ENCODE measurements at places on chromosomes 5 and 9.

DNA sequence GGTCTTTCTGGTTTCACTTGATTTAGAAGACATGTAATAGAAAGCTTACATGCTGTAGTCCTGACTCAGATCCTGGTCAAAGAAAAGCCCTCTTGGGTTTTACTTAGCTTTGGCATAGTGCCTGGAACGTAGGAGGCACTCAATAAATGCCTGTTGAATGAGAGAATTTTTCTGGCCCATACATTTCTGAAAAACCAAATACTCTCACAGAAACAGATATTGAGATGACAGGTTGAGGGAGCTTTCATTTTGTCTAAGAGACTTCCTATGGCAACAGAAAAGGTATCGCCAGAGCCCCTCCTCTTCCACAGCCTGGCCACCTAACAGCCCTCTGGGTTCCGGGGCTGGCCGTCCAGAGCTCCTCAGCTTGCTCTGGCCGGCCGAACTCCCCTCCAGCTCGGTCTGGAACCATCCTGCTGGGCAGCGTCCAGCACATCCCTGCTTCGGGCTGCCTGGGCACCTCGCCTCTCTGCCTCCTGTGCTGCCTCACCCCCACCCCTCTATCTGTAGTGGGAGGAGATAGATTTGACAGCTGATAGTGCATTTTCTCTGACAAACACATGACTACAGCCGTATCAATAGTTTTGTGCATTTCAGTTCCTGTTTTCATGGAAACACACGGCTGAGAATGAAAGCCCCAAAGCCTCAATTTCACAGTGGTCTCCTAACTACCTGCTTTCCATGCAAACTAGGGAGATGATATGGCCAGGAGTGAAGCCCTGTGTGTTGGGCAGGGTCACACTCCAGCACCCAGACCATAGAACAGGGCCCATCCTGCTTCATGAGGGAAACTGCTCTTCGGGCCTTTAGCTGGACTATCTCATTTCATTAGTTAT is 1.1 kb downstream of the IL4 start:
- no peak for DNase-seq

- DNase-seq, result no peak
Observed at GRCh38 chr5:163659568-163659902, 154.1 kb downstream of the MAT2B start.

GRCh38 chr5:74055486-74056106 is 429.6 kb downstream of the ARHGEF28 start:
- DNase-seq, result no peak

- DNase-seq, result no peak
Observed at GRCh38 chr5:50984640-50985039, 318.2 kb downstream of the PARP8 start.

DNA sequence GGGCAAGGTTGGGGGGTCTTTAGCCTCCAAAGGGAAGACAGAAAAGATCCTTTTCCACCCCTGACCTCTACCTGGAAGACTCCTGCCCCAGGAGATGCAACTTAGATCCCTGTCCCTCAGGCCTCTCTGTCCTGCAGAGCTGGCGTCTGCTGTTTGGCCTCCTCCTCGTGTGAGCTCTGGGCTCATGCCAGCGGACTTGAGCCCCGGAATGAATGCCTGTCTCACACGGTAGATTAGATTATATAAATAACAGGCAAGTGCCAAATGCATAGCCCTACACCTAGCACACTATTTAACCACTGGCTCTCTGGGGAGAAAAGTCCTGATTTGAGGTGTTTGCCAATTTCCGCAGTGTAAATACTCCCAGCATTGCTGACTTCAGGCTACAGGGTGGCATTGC is 1.4 kb upstream of the WNK2 start:
- no peak for DNase-seq

DNA sequence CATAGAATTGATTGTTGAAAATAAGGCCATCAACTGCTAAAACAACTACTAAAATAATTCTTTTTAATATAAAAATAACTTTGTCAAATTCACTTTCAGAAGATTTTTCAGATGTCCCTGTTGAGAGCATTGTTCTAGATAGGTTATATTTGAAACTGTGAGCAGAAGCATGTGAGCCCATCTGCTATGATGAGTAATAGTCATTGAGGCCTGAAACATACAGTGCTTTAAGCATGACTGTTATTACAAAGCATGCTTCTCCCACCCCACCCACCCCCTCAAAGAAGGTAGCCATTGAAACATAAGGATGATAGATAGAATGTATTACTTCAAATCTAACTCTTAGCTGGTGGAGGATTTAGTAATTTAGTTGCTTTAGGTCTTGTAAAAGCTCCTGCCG is 86.0 kb downstream of the UHRF2 start:
- DNase-seq, result no peak

- no peak for DNase-seq
Observed at GRCh38 chr9:111151537-111151936, 113.3 kb upstream of the LPAR1 start.

GRCh38 chr9:93116072-93116961 is 17.7 kb downstream of the NINJ1 start:
- DNase-seq, result no peak

- no peak for DNase-seq
Observed at GRCh38 chr9:84397151-84397728, 56.7 kb upstream of the SLC28A3 start.

DNA sequence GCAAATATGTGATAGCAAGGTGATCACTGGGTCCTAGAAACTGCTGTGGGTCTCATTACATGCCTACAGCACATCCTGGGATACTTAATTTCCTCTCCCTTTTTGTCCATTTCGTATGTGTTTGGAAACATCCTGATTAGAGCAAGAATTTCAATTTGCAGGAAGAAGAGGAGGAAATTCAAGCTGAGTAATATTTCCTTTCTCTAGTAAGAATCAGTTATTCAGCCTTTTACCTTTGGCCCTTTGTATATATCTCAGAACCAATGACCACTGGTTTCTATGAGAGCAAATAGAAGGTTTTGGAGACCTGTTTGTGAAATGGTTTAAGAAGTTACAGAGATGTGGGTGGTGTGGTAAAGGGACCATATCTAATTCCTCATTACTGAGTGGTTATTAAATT is 171.6 kb downstream of the RMI1 start:
- no peak for DNase-seq

GRCh38 chr5:448766-449090 is 5.8 kb downstream of the EXOC3 start:
- no peak for DNase-seq

DNA sequence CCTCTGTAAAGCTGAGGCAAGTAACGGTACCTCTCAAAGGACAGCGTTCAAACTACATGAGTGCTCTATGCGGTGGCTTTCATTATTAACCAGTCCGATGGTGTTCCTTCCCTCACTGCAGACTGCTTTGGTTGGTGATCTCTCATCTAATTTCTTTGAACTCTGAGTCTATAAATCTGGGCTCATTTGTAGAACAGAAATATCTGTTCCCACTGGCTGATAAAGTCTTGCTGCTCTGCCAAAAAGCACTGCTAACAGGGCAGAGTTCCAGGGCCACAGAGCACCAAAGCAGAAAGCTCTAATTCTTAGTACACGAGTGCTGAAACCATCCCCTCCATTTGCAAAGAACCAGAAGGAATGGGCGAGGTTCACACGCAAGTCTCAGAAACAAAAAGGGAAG is 81.9 kb downstream of the MED27 start:
- DNase-seq, result no peak

DNA sequence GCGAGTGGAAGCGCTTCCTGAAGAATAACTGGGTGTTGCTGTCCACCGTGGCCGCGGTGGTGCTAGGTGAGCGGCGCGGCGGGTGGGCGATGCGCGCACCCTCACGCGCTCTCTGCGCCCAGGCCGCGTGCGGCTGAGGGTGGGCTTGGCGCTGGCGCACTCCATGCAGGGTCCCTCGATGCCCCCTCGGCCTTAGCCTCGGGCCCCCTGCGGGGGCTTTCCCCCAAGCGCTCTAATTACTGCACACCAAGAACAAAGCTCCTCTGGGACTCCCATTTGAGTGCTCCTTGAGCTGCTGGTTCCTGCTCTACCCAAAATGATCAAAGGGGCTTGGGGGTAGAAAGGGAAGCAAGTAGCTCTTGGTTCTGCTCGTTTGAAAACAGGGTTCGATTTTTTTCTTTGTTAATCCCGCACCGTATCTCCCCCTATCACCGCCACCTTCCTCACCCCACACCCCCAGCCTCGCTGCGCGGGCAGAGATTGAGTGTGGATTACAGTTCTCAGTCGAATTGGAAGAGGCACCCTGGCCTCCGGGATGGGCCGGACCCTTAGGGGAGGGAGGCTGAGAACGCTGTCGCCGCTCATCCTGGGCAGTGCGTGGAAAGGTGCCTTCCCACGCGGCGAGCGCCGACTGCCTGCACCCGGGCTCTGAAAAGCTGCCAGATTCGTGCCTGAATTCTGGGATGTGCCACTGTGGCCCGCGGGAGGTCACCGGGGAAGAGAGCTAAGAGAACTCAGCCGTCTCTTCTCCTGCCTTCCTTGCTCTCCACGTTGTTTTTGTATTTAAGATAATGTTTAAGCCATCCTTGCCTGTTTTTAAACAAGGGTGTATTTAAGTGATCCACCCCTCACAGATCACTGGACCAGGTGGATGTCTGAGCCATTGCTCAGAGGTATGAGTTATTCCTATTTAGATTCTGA is 697 bp downstream of the SLC1A1 start:
- no peak for DNase-seq

DNA sequence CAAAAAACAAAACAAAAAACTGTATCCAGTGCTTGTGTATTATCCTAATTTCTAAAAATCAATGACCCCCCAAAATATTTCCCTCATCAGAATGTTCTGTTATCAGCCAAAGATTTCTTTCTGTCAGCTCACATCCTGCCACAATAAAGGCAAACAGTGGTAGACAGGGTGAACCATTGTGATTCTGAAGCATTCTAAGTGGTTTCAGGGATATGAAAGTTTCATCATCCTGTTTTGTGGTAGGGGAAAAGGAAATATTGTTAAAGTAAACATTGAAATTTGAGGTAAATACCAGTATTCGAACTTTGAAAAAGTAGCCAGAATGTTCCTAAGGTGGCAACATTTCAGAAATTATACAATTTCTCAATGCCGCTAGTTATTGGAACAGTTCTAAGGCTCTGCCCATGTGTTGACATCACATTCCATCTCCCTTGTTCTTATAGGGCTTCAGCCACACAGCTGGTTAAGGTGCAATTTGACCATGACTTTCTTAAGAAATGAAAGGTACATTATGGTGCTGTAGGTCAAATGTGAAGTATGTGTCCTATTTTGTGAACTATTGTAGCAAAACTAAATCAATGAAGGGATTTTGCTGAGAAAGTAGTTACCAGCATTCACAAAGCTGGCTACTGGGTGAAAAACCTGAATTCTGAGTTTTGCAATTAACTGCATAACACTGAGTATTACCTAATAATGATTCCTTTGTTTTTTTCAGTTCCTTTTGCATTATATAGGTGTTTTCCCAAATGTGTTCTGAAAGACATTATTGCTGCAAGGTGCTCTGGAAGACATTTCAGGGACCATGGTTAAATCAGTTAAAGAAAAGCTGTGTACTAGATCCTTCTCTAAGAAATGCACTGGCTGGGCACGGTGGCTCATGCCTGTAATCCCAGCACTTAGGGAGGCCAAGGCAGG is 107.6 kb upstream of the RASGRF2 start:
- DNase-seq, result no peak

- no peak for DNase-seq
Observed at GRCh38 chr9:123368023-123368422, 12.0 kb downstream of the CRB2 start.

- no peak for DNase-seq
Observed at GRCh38 chr5:14674983-14675854, 10.7 kb downstream of the OTULIN start.

- DNase-seq, result no peak
Observed at GRCh38 chr5:40497573-40497972, 182.1 kb upstream of the PTGER4 start.

DNA sequence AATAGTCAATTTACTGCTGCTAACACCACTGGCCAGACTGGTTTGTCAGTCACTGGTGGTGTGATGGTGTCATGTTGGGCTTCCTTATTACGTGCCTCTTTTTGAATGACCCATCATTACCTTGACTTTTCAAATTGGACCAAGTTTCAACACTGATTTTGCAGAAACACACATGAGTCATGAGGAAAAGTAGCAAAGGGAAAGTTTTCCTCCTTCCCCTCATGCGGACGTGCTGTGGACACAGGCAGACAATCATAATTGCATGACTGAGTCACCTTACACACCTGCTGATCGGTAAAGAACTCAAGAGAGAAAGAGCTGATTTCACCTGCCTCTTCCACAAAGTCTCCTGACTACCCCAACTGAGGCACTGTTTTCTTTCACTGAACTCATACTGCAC is 324.5 kb downstream of the ARRDC3 start:
- DNase-seq, result no peak

DNA sequence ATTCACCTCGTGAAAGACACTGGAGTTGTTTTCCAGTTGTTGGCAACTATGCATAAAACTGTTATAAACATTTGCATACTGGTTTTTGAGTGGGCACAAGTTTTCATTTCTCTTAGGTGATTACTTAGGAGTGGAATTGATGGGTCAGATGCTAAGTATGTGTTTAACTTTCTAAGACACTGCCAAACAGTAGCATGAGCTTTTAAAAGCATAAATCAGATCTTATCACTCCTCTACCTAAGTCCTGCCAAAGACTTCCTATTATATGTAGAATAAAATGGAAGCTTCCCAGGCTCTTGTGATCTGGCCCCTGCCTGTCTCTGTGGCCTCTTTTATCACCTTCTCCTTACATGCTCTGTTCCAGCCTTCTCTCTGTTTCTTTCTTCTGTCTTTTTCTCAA is 72.6 kb downstream of the SH3RF2 start:
- DNase-seq, result no peak

GRCh38 chr5:21688655-21689054 is 1164.5 kb downstream of the CDH12 start:
- no peak for DNase-seq

DNA sequence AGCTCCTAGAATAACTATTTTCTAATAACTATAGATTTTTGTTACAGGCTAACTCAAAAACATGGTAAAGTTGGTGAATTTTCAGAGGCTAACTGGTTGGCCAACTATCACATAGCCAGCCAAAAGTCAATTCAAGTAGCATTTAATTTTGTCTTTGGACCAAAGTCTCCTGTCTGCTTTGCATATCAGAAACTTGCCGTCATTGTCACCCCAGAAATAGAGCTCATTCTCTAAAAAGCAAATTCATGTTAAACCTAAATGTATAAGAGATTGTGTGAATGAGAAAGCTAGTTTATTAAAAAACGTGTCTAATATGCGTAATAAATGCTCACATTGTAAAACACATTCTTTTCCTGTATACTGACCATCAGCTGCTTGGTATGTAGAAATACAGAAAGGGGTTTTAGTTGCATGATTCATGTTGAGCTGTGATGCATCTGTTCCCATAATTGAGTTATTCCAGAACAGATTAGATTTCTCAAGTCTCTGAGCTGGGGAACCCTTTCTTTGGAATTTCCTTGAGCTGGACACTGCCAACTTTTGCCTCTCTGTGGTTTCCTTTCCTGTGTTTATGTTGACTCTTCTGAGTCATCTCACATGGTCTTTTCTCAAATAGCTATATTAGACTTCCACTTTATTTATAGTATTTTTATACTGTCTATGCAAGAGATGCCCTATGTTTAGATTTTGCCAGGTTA is 7.3 kb downstream of the SRFBP1 start:
- no peak for DNase-seq

GRCh38 chr5:151661968-151662732 is 24.6 kb downstream of the SPARC start:
- no peak for DNase-seq

- no peak for DNase-seq
Observed at GRCh38 chr9:134571946-134572917, 69.4 kb upstream of the COL5A1 start.

Data from esophagus squamous epithelium (tissue), 5 donors.